Stimulated activated naive CD8-positive, alpha-beta T cell treated with anti-CD3 and anti-CD28 coated beads, Interleukin-15, amount 100 ng/mL, for 72 hours (primary cell): ENCODE measurements at places on chromosomes 1 and 21.
A peak's percentile ranks its signal among the peaks of the same experiment; 100 is the strongest.

- no peak for DNase-seq
Observed at GRCh38 chr1:17669866-17670451, 85.2 kb upstream of the ACTL8 start.

- DNase-seq = no peak
Observed at GRCh38 chr21:43355925-43356289, 71.0 kb downstream of the SIK1 start.

DNA sequence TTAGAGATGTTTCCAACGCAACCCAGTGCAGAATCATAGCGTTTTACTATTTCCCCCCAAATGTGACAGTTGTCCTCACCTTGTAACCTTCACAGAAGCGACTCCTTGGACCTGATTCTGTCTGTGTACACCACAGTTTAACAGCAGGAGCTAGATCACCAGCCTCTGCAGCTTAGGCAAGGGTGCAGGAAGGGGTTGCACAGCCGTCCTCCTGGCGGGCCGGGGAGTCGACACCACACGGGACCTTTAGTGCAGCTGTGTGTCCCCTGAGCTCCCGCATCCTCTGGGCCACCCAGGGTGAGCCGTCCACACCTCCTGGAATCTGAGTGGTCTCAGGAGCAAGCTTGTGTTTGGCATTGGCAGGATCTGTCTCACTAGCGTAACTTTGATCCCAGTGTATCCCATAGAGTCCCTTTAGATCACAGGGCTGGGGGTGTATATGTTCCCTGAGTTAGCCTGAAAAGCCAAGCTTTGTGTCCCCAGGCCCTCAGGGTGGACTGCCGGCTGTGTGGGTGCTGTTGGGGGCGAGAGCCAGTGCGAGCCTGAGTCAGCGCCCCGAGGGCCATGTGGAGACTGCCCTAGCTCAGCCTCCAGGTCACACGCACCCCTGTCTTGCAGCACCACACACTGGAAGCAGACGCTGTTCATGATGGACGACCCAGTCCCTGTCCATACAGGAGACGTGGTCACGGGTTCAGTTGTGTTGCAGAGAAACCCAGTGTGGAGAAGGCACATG lies 27.5 kb downstream of the PRMT2 start:
- no peak for DNase-seq

DNA sequence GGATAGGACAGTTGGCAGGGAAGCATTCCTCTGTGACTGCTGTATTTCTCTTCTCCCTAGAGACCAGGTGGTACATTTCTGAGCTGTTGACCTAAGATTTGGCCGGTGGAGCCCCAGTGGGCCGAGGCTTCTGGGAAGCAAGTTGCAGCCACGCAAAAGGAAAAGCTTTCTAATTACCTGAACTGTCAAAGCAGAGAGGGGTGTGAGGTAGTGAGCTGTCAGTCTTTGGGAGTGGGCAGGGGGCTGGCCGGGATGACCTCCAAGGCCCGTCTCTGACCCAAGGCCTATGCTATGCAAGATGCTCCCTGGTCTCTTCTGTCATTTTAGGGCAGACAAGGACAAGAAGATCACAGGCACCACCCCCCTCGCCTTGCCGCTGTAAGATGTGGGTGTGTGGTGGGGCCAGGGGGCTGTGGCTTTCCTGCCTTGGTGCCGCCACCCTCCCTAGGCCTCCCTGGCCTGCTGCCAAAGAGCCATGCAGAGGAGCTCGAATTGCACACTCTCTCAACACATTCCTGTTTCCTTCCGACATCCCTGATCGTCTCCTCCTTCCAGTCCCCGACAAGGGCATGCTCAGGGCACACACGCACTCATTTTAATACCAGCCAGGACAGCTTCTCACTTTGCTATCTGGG lies 7.7 kb downstream of the PADI1 start:
- peak; percentile 67 for DNase-seq

GRCh38 chr1:14871218-14871970 lies 272.9 kb downstream of the KAZN start:
- DNase-seq = no peak

DNA sequence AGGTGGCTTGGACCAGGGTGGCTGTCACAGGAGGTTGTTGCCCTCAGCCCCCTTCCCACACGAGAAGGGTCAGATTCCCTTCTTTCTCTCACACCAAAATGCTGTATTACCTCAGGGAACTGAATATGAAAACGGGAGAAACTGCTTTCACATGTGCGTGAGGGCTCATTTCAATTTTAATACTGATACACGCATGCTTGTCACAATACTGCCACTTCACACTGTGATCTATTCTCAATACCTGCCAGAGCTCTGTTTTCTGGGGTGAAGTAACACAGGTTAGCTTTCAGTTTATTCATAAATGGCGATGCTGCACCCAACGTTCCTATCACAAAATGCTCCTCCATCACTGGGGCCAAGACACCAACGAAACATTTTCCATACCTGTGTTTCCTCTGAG lies 181.8 kb downstream of the APP start:
- DNase-seq = no peak

- DNase-seq = peak; percentile 39
Observed at GRCh38 chr1:14915356-14916054, 238.0 kb upstream of the TMEM51 start.

GRCh38 chr21:29704719-29705118 lies 235.1 kb downstream of the GRIK1 start:
- no peak for DNase-seq

DNA sequence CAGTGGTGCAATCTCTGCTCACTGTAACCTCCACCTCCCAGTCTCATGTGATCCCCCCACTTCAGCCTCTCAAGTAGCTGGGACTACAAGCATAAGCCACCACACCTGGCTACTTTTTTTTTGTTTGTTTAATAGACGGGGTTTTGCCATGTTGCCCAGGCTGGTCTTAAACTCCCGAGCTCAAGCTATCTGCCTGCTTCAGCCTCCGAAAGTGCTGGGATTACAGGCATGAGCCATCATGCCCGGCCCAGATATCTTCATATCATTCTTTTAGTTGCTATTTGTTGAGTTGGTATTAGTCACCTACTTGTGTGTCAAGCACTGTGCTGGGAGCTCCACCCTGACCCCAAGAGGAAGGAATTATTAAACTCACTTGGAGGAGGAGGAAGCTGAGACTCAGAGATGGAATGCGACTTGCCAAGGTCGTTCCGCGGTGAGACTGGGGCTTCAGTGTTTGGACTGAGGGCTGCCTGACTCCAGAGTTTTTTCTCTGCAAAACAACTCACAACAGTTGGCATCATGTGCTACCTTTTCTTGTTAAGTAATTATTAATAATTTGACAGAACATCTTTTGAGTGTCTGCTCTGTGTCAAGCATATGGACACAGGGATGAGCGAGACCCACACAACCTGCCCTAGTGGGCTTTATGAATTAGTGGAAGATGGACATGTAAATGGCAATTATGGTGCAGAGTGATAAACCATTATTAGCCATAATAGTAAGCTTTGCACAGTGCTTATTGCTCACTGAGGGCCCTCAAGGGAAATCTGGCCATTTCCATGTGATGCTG lies 132.0 kb downstream of the FOXD2 start:
- no peak for DNase-seq

- DNase-seq = no peak
Observed at GRCh38 chr1:69595486-69595885, 27.8 kb downstream of the LRRC7 start.

DNA sequence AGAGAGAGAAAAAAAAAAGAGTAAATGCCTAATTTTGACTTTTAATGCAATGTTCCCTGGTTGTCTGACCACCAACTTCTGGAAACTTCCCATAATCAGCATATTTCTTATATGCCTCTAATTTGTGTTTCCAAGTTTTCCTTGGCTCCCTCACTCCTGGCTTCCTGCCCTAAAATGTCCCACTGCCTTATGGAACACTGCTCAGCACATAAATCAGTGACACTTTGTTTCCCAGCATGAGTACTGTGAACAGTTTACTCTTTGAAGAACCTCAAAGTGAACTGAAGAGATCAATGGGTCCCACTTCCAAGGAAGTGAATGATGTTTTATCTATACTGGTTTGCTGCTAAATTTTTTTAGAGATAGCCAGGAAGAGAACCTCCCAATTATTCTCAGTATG lies 271.3 kb upstream of the PRMT6 start:
- DNase-seq = no peak

- no peak for DNase-seq
Observed at GRCh38 chr1:109659997-109660690, 4.2 kb downstream of the GSTM4 start.

GRCh38 chr1:228213917-228214808 lies 6.3 kb downstream of the OBSCN start:
- DNase-seq = no peak

- DNase-seq = no peak
Observed at GRCh38 chr1:86939406-86939805, 25.0 kb downstream of the HS2ST1 start.

- DNase-seq = no peak
Observed at GRCh38 chr1:100924991-100925390, 29.1 kb downstream of the SLC30A7 start.

DNA sequence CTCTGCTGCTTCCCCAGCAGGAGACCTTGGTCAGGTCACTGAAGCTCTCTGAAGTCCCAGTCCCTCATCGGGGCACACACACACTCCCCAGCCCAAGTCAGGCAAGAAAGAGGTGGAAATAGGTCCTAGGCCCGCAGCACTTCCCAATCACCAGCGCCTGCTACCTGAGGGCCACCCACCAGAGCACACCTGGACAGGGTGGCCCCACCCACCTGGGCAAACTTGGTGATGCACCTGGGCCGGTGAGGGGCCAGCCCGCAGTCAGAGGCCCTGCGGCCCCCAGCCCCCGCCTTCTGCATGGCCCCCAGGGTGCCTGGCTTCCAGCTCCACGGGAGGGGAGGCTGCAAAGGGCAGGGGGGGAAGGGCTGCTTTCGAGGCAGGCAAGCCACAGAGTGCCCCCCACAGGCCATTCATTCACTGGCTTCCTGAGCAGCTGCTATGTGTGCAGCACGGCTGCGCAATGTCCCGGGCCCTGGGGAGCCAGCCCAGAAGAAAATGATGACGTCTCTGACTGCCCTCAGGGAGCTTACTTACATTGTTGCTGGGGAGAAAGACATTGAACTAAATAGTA lies 4.7 kb downstream of the SH2D5 start:
- no peak for DNase-seq

DNA sequence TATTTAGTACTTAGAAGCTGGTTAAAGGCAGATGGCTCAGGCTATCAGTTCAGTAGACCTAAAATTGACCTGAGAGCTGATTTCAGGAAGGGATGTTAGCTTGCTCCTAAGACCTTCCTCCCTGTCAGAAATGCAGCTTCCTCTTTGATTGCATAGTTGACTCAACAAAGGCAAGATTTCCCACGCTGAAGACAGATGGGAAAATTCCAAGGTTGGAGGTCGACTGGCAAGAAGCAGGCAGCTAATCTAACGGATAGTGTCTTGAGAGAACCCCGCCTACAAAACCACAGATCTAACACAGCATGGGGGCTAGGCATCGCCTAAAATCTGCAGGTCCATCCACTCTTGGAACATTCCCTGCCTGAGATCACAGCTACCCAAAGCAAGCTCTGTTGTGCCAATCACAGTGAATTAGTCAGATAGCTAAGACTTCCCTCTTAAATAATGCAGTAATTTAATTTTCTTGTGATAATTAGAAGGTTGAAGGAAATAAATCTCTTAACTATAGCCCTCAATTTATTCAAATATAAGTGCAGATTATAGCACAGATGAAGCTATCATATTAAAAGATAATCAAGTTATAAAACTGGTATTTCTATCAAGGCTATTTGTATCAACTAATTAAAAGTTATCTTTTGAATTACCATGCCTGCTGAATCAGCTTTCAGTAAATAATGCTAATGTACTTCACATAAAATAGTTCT lies 357.8 kb upstream of the SGIP1 start:
- DNase-seq = no peak

- no peak for DNase-seq
Observed at GRCh38 chr1:44000122-44000665, 8.8 kb downstream of the CCDC24 start.

GRCh38 chr1:221708987-221709386 lies 32.9 kb downstream of the DUSP10 start:
- peak; percentile 60 for DNase-seq

- no peak for DNase-seq
Observed at GRCh38 chr1:30889511-30889910, 19.0 kb downstream of the SDC3 start.

GRCh38 chr1:48068206-48068605 lies 71.0 kb upstream of the TRABD2B start:
- DNase-seq = no peak

- no peak for DNase-seq
Observed at GRCh38 chr1:86925742-86926141, 11.3 kb downstream of the HS2ST1 start.

- no peak for DNase-seq
Observed at GRCh38 chr21:46229133-46229922, 754 bp upstream of the LSS start.

GRCh38 chr1:162649583-162649982 lies 17.3 kb downstream of the DDR2 start:
- no peak for DNase-seq

- DNase-seq = no peak
Observed at GRCh38 chr1:79638382-79638781, 631.9 kb upstream of the ADGRL4 start.

DNA sequence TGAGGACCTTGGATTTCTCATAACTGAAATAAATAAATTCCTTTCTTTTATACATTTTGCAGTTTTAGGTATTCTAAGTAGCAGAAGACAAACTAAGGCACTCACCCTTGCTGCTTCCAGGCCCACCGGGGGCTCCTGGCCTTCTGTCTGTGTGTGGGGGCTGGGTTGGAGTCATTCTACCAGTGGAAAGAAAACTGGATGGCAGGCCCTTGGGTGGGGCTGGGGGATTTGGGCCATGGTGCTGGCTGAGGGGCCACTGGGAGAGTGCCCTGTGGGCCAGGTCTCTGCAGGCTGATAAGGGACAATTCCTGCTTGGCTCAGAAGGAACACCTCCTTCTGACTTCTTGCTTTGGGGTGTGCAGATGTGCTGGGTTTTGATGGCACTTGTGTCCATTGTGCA lies 54.0 kb upstream of the CSF3R start:
- DNase-seq = no peak

GRCh38 chr1:154598871-154599635 lies 8.9 kb downstream of the ADAR start:
- no peak for DNase-seq

DNA sequence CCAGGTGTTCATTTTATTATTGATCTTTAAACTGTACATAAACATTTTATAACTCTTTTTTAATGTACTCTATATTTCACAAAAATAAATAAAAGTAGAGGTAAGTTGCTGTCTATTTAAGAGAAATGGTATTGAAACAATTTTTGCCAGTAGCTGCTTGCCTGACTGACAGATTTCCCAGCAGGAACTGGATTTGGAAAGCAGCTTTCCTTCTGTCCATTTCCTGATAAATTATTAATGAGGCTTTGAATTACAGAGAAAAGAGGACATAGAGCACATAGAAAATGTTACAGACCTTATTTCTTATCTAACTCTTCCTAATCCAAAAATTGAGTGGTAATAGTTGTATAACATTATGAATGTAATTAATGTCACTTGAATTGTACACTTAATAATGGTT lies 79.7 kb upstream of the BCL10 start:
- no peak for DNase-seq

DNA sequence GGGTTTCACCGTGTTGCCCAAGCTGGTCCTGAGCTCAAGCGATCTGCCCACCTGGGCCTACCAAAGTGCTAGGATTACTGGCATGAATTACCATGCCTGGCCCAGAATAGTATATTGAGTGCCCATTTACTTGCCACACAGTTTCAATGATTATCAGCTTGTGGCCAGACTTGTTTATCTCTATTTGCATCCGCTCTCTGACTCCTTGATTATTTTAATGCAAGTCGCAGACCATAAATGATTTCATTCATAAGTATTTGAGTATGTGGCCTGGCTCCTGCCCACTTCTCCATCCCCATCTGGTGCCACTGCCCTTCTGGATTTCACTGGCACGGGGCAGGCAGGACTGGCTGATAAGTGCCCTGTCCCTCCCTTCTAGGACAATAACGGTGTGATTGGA lies 18.2 kb upstream of the TRNAU1AP start:
- DNase-seq = no peak
